Stimulated activated CD4-positive, alpha-beta T cell treated with anti-CD3 and anti-CD28 coated beads, Interleukin-1b, Interleukin-23, amount 100 ng/mL, for 4 hours (primary cell): ENCODE measurements at places on chromosomes 11 and 22.

DNA sequence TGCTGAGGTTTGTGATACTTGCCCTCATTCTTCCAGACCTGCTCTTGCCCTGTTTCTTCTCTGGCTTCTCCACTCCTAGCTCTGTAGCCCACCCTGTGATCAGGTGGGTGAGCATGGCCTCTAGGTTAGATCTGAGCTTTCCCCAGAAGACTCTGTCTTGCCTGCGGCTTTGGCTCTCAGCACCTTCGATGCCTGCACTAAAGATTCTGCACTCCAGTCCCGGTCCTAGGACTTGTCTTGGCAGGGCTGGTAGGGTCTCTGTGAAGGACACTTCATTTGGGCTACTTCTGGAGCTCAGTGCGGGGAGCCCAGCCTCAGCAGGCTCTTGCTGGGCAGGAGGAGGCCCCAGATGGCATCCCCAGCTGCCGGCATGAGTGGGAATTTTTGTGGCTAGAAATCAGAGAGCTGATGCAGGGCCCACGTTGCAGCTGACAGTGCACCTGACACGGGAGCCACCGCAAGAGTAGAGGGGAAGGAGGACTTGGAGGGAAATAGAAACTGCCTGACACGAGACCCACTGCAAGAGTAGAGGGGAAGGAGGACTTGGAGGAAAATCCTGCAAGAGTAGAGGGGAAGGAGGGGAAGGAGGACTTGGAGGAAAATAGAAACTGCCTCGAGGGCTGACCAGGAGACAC lies 226.9 kb upstream of the B3GAT1 start:
- no peak for DNase-seq

DNA sequence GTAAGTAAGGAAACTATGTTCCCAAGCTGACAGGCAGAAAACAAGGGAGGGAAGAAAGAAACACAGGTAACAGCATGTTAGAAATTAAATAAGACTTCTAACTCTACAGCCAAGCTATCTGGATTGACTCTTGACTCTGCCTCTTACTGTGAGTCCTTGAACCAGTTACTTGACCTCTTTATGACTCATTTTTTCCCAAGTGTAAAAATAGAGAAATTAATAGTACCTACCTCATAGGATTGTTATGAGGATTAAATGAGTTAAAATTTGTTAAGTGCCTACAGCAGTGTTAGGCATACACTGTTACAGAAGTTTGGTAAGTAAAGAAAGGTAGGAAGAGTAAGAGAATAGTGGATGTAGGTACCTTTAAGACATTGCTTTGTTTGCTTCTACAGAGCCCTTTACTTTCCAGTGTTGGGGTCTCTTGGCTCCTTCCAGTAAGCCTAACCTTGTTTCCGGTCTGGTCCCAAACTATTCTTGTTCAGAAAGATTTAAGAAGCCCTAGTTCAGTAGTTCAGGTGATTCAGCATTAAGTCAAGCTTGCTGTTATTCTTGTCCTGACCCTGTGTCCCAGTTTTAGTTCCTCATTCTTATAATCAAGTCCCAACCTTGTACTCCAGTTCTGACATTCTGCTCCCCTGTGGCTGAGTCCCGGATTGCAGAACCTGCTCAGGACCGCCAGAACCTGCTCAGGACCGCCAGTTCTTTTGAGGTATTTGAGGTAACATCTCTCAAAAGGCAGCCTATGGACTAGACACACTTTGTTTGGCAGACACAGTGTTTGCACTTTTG lies 963.4 kb upstream of the CCDC90B start:
- DNase-seq = no peak

- DNase-seq = no peak
These were observed 729.7 kb downstream of the BRD1 start for GRCh38 chr22:49097966-49098365.

DNA sequence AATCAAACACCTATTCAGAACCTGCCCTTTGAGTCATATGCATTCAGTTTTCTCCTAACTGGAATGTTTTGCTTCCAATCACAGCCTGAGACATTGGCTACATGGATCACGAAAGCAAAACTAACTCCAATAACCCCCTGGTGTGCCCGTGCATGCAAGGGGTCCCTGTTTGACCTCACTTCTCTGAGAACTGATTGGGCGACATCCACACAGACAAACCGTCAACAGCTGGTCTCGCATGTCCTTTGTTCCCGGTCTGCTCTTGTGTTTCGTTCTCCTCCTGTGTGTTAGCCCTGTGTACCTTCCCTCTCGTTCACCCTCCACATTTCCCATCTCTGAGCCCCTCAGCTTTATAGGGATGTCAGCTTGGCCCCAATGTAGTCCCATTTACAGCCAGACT lies 67.2 kb upstream of the TTC12 start:
- no peak for DNase-seq

DNA sequence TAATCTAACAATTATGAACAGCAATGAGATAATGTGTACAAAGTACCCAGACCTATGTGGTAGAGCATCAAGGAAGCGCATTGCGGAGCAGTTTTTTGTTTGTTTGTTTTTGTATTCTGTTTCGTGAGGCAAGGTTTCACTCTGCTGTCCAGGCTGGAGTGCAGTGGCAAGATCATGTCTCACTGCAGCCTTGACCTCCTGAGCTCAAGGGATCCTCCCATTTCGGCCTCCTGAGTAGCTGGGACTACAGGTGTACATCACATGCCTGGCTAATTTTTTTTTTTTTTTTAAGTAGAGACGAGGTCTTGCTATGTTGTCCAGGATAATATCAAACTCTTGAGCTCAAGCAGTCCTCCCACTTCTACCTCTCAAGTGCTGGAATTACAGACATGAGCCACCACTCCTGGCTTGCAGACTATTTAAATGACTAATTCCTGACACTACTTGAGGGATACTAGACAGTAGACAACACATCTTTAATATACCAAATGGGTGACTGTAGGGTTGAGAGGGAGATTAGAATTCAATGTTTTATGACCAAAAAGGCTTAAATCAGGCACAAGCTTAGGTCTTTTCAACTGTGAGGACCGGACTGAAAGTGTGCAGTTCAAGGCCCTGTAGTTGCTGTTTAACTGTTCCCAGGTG lies 12.7 kb downstream of the OR51B4 start:
- DNase-seq = no peak

DNA sequence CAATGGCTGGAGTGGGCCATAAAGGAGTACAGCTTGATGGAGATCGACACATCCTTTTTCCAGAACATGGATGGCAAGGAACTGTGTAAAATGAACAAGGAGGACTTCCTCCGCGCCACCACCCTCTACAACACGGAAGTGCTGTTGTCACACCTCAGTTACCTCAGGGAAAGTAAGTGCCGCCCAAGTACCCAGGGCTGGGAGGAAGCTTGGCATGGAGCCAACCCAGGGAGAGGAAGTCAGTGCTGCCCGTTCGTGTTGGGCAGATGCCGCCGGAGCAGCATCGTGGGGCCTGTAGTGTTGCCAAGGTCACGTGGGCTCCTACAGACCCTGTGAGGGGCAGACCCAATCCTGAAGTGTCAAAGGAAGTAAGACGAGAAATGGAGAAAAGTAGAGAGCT lies 78.9 kb downstream of the FLI1 start:
- peak; percentile 15 for DNase-seq

DNA sequence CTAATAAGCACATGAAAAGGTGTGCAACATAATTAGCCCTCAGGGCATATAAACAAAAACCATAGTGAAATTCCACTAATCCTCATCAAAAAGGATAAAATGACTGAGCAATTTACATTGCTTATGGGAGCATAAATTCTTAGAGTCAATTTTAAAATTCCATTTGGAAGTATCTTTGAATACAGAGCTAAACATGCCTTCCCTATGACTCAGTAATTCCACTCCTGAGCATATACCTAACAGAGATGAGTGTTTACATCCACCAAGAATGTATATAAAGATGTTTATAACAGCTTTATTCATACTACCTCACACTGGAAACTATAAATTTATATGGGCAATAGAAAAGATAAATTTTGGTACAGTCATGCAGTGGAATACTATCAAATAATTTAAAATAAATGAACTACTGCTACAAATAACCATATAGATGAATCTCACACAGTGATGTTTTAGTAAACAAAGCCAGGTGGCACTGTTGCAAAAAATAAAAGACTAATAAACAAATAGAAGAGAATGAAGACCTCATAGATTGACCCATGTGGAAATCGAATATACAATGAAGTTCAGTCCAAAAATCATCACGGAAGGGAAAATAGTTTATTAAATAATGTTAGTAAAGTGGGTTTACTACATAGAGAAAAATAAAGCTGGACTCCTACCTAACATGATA lies 8.2 kb upstream of the OR2D2 start:
- no peak for DNase-seq

- no peak for DNase-seq
These were observed 4.1 kb downstream of the SYT13 start for GRCh38 chr11:45282081-45282480.

GRCh38 chr11:117510646-117511045 lies 183.0 kb downstream of the CEP164 start:
- DNase-seq = no peak

- DNase-seq = no peak
These were observed 408.3 kb downstream of the ETS1 start for GRCh38 chr11:128179039-128179438.

DNA sequence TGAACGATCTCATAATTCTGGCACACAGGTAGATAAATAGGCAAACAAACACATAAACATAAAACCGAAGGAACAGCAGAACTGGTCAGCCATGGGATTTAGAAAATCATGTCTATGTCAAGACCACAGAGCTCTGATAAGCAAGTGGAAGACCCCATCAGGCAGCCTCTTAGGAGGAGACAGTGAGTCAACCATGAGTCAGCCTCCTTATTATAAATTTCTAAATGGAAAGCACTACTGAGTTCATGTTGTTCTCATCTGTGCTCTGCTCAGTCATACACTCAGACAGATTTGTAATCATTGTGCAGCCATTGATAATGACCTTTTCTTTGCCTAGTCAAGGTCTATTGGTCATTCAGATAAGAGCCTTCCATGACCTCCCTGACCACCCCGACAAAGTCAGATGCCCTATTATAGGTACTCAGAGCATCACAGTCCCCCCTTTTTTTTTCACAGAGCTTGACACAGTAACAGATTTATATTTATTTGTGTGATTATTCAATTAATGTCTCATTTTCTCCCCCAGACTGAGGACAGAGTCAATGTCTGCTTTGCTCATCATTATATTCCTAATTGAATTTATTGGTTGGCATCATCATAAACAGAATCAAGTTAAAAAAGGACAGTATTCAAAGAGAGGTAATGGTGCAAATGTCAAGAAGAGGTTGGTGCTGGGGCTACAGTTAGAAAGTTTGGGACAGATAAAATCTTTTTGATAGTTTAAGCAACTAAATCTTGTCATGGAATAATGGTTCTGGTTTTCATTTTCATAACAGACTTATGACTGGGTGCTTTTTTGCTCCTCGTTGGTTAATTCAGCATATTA lies 579.7 kb upstream of the CCDC90B start:
- DNase-seq = no peak

GRCh38 chr11:65127473-65128181 lies 5.5 kb downstream of the MRPL49 start:
- no peak for DNase-seq

DNA sequence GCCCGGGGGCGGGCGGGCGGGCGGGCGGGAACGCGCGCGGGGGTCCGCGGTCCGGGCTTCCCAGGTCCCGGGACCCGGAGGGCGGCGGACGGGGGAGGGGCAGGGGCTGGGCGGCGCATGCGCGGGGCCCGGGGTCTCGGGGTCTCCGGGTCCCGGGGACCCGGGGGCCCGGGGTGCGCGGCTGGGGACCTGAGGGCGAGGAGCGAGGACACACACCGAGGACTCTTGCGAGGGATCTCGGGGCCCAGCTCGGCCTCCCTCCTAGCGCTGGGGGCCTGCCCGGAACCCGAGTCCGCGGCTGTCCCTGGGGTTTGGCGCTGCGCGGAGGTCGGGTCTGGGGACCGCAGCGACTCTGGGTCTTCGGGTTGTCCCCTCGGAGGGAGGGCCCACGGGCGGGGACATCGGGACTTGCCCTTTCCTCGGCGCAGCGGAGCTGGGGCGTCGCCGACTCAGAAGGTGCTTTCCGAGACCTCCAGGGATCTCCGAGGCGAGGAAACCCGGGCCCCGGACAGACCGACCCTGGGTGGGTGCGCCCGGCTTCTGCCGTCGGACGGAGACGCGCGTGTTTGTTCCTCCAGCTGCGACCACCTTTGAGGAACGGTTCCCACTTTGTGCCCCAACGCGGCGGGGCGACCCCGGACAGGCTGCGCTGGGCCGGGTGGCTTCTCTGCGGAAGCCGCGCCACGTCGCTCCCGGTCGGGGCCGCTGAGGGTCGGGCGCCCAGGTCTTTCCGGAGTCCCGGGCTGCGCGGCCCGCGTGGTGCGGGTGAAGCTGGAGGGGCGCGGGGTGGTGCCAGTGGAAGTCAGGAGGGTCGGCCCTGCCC lies 540 bp downstream of the PPARA start:
- peak; percentile 31 for DNase-seq

GRCh38 chr11:34134765-34135164 lies 29.3 kb downstream of the NAT10 start:
- no peak for DNase-seq

DNA sequence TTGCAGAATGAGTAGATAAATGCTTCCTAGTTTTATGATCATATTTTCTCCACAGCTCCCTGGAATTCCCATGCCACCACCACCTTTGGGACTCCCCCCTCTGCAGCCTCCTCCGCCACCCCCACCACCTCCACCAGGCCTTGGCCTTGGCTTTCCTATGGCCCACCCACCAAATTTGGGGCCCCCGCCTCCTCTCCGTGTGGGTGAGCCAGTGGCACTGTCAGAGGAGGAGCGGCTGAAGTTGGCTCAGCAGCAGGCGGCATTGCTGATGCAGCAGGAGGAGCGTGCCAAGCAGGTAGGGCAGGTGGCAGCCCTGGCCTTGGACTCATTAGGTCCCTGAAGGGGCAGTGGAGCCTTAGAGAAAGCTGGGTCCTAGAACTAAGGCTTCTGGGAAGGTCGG lies 2.9 kb downstream of the SF3B2 start:
- DNase-seq = no peak

DNA sequence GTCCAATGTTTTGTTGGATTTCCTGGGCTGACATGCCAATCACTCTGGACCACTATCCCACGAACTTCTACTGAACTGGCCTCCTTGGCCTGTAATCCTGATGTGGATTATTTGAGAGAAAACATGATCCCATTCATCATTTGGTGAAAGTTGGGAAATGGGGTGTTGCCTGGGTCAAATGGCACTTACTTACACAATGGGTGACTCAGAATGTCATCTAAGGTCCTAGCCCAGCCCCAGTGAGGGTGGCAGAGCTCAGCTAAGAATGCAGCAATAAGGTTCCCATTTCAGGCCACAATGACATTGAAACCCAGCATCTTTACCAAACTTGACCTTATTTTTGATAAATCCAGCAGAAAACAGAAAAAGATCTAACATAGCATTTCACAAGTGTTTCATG lies 8.0 kb upstream of the DSCAML1 start:
- DNase-seq = no peak

DNA sequence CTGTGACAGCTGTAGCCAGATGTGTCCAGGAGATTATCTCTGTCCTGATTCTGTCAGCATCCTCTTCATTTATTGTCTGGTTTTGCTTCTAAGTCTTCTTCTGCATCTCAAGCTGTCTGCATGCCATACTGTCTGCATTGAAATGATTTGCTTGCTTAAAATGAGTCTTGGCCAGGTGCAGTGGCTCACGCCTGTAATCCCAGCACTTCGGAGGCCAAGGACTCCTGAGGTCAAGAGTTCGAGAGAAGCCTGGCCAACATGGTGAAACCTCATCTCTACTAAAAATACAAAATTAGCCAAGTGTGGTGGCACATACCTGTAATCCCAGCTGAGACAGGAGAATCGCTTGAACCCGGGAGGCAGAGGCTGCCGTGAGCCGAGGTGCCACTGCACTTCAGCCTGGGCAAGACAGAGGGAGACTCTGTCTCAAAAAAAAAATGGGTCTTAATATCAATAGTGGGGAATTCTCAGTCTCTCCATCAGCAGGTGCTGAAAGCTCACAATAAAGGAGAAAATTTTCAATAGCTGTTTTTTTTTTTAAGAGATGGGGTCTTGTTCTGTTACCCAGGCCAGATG lies 39.2 kb upstream of the AMPD3 start:
- DNase-seq = no peak
